ENCODE measurements at places on chromosomes 12 and 14. TPM values are rescaled to one million over a fixed set of nuclear protein-coding genes. Genes with fewer than 3 reads are reported as not detected.

DNA sequence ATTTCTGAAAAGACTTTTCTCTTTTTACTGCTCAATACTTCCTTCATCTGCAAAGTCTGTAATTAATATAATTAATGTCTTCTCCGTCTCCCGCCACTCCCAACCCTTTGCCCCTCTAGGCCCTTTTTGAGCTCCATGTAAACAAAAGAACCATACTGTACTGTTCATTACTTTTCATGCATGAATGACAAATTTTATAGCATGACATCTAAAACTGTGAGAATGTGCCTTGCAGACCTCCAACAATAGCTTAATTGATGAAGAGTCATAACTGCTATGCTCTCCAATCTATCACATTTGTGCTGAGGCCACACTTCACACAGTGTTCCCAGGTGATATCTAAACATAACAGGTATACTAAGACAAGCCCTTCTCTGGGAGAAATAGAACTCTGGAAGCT is 1122.7 kb upstream of the ATXN7L3B start:
- DNase-seq, result no peak

The GCN1 gene
- total RNA-seq, result 52.5 TPM

- no peak for DNase-seq
These were observed 82.4 kb upstream of the RESF1 start for GRCh38 chr12:31876568-31877424.

GRCh38 chr12:41556176-41556575 is 368.1 kb downstream of the PDZRN4 start:
- no peak for DNase-seq

The SLC5A8 gene
- total RNA-seq, result not detected

The LRRC10 gene
- not detected for total RNA-seq

- no peak for DNase-seq
These were observed 26.9 kb downstream of the ZFC3H1 start for GRCh38 chr12:71636704-71637115.

The RIMBP2 gene
- total RNA-seq, result 1.7 TPM

DNA sequence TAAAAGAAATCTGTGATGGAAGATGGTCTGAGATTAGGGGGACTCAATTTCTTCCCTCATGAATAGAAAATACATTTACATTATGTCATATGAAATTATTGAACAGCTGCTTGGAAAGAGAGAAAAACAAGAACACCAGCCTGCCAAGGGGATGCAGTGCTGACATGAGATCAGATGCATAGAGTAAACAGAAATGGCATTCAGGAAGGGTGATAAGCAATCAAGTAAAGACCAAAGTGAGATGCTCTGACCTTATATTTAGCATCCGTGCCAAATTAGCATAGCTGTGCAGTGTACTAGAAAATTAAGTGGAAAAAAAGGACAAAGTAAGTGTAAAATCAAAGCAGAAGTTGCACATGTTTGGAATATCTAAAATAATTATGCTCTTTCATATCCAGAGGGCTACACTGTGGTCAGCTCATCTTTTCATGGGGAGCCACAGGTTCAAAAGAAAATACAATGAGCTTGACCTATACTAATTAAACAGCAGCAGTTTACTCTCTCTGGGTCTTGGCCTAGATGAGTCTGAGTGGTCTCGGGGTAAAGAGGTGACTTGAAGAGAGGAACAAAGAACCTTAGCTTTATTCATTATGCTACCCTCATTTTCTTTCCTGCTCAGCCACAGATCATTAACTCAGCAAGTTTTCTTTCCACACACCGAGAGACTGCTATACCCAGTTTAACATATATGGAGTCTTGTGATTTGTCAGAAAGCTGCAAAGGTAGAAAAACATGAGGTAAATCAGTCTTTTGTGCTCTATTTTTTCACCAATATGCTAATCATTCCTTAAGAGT is 359.4 kb upstream of the FOXG1 start:
- DNase-seq, result no peak

The LRTM2 gene
- total RNA-seq, result not detected

The KLRC2 gene
- not detected for total RNA-seq
